ENCODE measurements at places on chromosomes 16 and 17.

GRCh38 chr16:79188739-79189122 lies 411.8 kb downstream of the MAF start:
- no peak for DNase-seq

- peak; percentile 18 for DNase-seq
Observed at GRCh38 chr16:67000384-67001351, 12.3 kb downstream of the CES4A start.

DNA sequence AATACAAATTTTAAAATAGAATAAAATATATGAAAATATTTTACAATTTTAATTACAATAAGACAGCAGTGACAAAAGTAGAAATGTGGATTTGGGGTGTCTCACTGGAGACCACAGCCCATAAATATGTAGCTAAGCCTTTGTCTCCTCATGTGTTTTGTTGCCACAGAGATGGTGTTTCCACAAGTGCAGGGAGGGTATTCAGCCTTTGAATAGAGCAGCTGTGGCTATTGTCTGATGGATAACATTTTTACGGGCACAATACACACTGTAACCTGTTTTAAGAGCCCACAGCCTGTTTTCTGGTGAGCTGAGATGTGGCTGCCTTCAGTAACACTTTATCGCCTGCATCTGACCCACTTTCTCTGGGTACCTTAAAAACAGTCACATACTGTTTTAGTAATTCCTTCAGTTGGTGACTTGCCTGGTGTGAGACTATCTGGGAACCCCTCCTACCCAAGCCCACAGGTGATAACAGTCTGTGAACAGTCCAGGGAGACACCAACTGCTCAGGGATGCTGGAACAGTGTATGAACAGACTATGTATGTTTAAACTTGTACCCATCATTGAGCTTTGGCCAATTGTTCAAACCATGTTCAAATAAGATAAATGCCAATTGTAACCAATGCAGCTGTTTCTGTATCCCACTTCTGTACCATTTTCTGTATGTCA lies 7.8 kb upstream of the AHSP start:
- no peak for DNase-seq

DNA sequence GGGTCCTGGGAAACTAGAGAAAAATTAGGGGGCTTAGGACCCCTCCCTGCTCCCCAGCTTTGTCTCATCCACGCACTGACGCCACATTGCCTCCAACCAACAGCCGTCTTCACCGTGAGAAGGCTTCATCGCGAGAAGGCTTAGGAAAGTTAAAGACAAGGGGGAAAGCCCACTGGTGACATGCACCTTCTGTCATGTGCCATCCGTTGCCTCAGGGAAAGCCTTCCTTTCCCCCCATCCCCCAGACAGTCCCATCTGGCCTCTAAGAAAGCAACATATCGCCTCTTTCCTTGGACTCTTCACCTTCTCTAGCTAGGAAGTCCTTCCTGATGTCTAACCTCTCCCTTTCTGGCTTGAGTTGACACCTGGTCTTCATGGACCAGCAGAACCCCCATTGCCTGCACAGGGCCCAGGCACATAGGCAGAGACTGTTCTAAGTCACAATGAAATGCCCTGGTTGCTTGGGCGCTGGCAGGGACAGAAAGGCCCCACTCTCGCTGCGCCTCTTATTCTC lies 2.1 kb downstream of the FOXN1 start:
- DNase-seq = no peak

Data from stimulated activated CD8-positive, alpha-beta memory T cell treated with anti-CD3 and anti-CD28 coated beads, Interleukin-7, amount 100 ng/mL, for 1 hour (primary cell).